ENCODE measurements at places on chromosomes 4 and X.

GRCh38 chr4:184503869-184504300, 29.5 kb upstream of the IRF2 start:
- no peak for DNase-seq

- DNase-seq = no peak
Observed at GRCh38 chr4:26692014-26692726, 108.3 kb downstream of the TBC1D19 start.

DNA sequence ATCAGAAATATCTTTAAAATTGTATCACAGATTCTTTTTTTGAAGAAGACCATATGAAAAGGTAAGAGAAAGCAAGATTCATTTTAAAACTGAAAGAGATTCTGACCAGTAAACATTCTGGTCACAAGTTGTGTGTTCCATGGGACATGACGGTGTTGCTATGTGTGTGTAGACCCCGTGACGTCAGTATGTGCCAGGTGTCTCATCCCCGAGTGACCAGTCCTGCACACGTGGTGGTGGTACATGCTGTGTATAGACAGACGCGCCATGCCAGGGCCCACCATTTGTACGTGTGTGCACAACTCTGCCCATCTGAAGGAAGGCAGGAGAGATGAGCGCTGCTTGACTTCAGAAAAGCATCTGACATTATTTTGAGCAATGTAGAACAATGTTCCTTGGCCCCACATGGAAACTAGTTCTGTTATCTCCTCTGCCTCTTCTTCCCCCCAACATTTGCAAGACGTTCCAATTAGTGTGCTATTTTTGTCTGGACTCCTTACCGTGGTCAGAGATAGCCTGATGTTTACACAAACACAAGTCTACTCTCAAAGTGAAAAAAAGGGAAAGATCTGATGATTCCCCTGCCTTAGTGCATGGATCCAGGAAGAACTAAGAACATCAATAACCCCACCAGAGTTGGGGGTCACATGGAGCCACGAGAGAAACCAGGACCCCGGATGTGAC, 51.2 kb downstream of the IRF2 start:
- no peak for DNase-seq

- DNase-seq = no peak
Observed at GRCh38 chrX:69231903-69232302, 66.7 kb upstream of the PJA1 start.

DNA sequence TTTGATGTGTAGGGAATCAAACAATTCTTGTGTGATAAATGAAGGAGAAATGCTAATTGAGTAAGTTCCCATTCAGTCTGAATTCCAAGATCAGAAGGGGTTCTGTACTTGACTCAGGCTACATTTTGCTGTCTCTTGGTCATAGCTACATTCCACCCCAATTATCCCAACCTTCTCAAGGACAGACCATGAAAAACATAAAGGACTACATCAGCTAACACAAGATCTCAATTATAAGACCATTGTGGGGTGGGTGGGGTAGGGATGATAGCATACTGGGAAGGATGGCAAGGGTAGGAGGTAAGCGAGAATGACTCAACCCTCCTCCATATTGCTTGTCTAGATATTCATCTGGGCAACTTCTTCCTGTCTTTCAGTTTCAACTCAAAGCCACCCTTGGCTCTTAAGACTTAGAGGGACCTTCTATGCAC, 87.4 kb upstream of the ETNPPL start:
- no peak for DNase-seq

GRCh38 chr4:107366016-107366735, 330.1 kb upstream of the DKK2 start:
- no peak for DNase-seq

DNA sequence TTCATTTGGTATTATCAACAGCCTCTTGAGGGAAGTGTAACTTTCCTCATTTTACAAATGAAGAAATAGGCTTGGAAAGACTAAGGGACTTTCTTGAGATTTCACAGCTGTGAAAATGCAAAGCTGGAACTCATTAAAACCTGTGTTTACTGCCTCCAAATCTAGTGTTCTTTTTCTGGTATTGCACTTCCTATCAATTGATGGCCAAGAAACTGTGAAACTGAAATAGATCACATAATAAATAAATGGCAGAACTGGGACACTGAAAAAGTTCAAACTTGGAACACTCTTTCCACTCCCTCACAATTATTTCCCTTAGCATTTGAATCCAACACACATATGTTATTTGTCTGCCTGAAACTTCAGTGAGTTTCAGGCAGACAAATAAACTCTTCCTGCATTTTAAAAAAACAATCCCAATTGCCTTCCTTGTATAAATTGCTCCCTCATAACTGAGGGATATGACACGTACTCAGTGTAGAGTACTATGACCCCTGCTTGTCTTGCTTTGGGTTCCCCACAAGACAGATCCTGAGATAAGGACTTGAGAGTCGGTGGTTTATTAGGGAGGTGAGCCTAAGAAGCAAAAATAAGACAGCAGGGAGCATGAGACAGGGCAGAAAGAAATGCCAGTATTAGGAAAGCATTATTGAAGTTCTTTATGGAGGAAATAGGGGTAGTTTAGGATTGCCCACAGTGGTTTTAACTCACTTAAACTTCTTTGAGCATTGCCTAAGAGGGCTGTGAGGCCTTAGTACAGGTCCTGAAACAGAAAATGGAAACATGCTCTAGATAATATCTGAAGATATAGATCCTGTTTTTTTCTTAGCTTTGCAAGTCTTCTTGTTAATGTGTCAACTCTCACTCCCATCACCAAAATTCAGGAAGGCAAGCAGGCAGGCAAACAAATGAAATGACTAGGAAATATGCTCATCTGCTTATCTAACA, 33.9 kb downstream of the RTL3 start:
- DNase-seq = no peak

GRCh38 chr4:43943998-43944397, 504.6 kb downstream of the KCTD8 start:
- DNase-seq = no peak

- no peak for DNase-seq
Observed at GRCh38 chrX:110863883-110864282, 68.3 kb upstream of the CHRDL1 start.

All from GM19239 (cell line).